ENCODE measurements at places on chromosomes 12 and 14.

GRCh38 chr14:76201162-76201561, 49.4 kb downstream of the GPATCH2L start:
- DNase-seq: no peak

GRCh38 chr14:99915305-99916090, 122.3 kb downstream of the EML1 start:
- no peak for DNase-seq

DNA sequence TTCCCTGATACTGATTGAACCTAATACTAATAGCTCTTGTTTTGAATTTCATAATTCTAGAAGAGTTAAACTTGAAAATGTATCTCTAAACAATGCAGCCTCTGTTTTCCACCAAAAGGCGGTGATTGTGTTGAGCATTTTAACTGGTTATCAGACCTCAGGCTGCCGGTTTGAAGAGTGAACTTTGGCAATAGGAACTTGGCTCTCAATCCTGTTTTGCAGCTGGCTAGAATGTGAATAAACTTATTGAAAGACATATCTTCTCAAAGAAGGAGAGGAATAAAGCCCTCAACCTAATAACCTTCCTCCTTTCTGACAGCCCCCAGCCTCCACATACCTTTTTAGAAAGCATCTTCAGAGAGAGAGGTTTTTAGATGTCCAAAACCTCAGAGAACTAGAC, 105.4 kb downstream of the SRGAP1 start:
- DNase-seq: no peak

DNA sequence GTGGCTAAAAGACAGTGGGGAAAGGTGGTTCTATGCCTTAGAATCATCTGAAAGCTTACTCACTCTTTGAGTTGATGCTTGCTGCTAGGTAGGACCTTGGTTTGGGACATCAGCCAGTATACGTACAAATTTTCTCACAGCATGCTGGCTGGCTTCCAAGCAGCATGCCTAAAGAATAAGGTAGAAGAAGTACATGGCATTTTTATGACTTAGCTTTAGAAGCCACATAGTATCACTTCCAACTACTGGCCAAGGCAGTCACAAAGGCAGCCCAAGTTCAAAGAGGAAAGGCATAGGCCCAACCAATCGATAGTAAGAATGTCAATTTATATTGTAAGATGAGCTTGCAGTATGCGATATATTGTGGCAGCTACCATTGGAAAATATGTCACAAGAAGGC, 284.2 kb upstream of the CAND1 start:
- no peak for DNase-seq

- DNase-seq: no peak
These were observed 18.0 kb downstream of the LUM start for GRCh38 chr12:91093341-91093740.

DNA sequence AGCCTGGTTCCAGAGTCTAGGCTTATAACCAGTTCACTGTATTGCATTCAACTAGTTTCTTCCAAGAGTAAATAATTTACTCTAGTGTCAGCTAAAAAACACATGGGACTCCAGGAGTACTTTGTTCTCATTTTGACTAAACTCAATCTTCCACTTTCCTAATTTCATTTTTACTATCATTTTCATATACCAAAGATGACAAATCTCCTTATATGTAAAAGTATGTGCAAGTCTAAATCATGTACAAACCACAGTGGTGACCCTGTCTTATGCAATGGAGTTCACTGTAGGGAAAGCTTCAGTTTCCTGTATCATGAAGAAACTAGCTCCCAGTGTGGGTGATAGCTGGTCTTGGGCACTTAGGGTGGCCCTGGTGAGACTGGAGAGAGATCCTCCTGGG, 151.6 kb downstream of the HELB start:
- DNase-seq: no peak

GRCh38 chr12:10365696-10366405, 24.0 kb downstream of the KLRK1 start:
- no peak for DNase-seq

GRCh38 chr14:91330856-91331255, 86.4 kb upstream of the GPR68 start:
- DNase-seq: no peak

GRCh38 chr14:25750436-25750835, 700.5 kb upstream of the STXBP6 start:
- DNase-seq: no peak

DNA sequence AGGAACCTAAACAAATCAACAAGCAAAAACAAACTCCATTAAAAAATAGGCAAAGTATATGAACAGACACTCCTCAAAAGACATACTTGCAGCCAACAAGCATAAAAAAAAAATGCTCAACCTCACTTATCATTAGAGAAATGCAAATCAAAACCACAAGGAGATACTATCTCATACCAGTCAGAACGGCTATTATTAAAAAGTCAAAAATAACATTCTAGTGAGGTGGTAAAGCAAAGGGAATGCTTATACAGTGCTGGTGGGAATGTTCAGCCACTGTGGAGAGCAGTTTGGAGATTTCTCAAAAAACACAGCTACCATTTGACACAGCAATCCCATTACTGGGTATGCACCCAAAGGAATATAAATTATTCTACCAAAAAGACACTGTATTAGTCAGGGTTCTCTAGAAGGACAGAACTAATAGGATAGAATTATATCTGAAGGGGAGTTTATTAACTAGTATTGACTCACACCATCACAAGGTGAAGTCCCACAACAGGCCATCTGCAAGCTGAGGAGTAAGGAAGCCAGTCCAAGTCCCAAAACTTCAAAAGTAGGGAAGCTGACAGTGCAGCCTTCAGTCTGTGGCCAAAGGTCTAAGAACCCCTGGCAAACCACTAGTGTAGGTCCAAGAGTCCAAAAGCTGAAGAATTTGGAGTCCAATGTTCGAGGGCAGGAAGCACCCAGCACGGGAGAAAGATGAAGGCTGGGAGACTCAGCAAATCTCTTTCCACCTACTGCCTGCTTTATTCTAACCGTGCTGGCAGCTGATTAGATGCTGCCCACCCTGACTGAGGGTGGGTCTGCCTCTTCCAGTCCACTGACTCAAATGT, 101.6 kb upstream of the KRAS start:
- DNase-seq: no peak

DNA sequence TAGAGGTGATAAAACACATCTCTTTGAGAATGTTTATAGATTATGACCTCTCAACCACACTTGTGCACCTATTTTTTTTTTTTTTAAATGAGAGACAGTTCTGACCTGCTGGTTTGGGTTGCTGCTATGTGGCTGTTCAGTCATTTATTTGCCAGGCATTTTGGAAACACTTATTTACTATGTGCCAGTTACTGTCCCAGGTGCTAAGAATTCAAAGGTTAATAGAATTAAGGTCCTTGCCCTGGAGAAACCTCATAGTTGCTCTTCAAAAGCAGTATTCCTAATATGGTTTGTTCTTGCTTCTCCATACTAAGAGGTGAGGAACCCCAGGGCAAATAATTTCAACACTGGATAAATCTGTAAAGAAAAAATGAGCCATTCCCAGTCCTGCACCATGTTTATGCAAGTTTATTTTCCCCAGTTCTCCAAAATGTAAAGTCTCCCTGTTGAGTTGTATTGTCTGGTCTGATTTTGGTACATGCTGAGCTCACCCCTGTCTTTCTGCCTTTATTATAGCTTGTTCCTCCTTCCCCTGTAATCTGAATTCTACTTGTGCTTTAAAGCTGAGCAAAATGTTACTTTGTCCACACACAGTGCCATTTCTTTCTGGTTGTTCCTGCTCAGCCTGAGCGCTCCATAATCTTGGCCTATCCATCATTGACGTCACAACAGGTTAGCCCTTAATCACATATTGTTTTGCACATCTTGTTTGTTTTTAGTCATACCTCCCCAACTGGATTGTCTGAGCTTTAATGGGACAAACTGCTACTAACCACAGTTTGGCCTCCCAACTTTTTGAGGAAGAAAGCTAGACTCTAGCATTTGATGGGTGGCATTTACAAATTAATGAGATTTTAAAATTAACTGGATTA, 56.7 kb downstream of the SRGAP1 start:
- DNase-seq: no peak

- DNase-seq: no peak
These were observed 2.6 kb upstream of the C12orf76 start for GRCh38 chr12:110050927-110051326.

GRCh38 chr12:76064904-76065303, 19.6 kb downstream of the NAP1L1 start:
- no peak for DNase-seq

DNA sequence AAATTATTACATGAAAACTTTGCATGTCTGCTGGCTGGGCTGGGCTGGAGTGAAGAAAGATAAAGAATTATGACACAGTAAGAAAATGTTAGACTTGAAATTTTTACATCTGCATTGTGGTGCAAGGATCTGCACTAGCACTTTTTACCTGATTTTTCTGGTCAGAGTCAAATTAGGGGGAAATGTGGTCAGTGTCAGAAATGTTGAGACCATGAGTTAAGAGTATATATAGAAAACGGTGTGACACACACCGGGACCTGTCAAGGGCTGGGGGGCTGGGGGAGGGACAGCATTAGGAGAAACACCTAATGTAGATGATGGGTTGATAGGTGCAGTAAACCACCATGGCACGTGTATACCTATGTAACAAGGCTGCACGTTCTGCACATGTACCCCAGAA, 90.3 kb downstream of the IGF1 start:
- DNase-seq: no peak

- DNase-seq: no peak
These were observed 368.4 kb upstream of the E2F7 start for GRCh38 chr12:77433799-77434198.

DNA sequence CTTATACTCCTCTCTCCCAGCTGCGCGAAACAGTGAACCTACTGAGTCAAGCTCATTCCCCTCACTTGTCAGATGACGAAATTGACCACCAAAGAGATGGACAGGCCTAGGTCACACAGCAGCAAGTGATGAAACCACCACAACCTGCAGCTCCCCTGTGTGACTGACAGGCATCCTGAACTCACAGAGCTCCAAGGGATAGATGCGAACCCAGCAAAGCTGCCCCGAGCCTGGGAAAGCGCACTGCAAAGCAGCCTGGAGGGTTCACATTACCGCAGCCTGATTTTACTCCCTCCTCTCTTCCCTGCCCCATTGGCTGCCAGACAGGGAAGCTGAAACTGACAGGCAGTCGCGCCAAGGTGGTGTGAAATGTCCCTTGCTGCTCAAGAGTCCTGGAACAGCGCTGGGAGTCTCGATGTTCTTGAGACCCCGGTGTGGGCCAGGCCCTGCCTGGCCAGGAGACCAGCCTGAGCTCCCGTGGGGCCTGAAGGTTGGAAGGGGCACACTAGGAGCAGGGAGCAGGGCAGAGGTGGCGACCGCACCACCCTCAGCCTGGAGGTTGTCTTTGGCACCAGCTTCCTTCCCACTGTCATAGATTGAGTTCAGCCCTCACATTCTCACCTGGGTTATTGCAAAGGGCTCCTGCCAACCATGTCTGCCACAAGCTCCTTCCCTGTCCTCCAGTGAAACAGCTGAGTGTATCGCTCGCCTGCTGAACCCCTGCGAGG, 36.3 kb downstream of the SNRNP35 start:
- DNase-seq: no peak

- DNase-seq: no peak
These were observed 217.5 kb upstream of the PELI2 start for GRCh38 chr14:55900749-55901148.

All from adrenal gland (tissue), 19 donors.